ENCODE measurements at places on chromosomes 2 and 18. TPM values are rescaled to one million over a fixed set of nuclear protein-coding genes. Genes with fewer than 3 reads are reported as not detected.

GRCh38 chr2:102592601-102593000 is 26.8 kb upstream of the SLC9A2 start:
- H3K36me3 ChIP-seq: no peaks in the 10 kb centered on the region
- no peaks in the 10 kb centered on the region for H3K4me1 ChIP-seq
- no peak overlapping the region for H3K27ac ChIP-seq
- no peak for DNase-seq
- no peaks in the 10 kb centered on the region for H3K27me3 ChIP-seq
- no peak overlapping the region for H3K4me3 ChIP-seq

DNA sequence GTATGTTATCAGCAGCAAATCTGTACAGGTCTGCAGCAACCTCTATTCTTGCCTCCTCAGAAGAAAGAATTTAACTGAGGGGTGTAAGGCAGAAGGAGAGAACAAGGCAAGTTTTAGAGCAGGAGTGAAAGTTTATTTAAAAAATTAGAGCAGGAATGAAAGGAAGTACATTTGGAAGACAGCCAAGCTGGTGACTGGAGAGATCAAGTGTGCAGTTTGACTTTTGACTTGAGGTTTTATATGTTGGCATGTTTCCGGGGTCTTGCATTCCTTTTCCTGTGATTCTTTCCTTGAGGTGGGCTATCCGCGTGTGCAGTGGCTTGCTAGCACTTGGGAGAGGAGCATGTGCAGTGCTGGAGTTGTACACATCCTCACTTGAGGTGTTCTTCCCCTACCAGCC is 16.5 kb upstream of the CERS6 start:
- H3K36me3 ChIP-seq: no peaks in the 10 kb centered on the region
- H3K27ac ChIP-seq: no peak overlapping the region
- H3K4me1 ChIP-seq: peaks cover 3% of the 10 kb centered on the region
- no peak for DNase-seq
- H3K27me3 ChIP-seq: no peaks in the 10 kb centered on the region

DNA sequence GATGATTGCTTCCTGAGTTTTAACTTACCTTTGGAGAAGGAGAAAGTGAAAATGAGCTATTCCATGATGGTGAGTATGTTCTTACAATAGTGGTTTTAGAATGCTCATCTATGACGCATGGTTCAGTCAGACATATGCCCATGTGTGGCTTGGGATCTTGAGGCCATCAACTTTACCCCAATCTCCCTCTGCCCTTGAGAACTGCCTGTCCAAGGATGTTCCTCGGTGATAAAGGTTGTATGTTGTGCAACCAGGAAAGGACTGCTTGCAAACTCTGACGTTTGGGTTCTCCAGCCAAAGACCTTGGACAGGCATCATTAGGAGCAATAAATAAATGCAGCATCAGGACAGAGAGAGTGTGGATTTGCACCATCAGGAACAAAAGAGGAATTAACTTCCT is 165.0 kb downstream of the ZEB2 start:
- no peak overlapping the region for H3K4me3 ChIP-seq
- H3K27ac ChIP-seq: no peak overlapping the region
- no peaks in the 10 kb centered on the region for H3K27me3 ChIP-seq
- H3K36me3 ChIP-seq: no peaks in the 10 kb centered on the region
- no peak for DNase-seq

- no peaks in the 10 kb centered on the region for H3K36me3 ChIP-seq
- no peak for DNase-seq
- H3K4me3 ChIP-seq: no peak overlapping the region
- H3K4me1 ChIP-seq: no peaks in the 10 kb centered on the region
Observed at GRCh38 chr2:29323961-29324360, 208.7 kb downstream of the CLIP4 start.

GRCh38 chr2:232325324-232326273 is 53.0 kb upstream of the ALPP start:
- no peak overlapping the region for H3K4me3 ChIP-seq
- H3K27ac ChIP-seq: no peak overlapping the region
- no peaks in the 10 kb centered on the region for H3K27me3 ChIP-seq
- no peaks in the 10 kb centered on the region for H3K4me1 ChIP-seq

- H3K27ac ChIP-seq: no peak overlapping the region
- no peaks in the 10 kb centered on the region for H3K27me3 ChIP-seq
- no peak for DNase-seq
- no peak overlapping the region for H3K4me3 ChIP-seq
- H3K36me3 ChIP-seq: no peaks in the 10 kb centered on the region
- H3K4me1 ChIP-seq: no peaks in the 10 kb centered on the region
Observed at GRCh38 chr2:150925611-150926010, 336.1 kb downstream of the RBM43 start.

DNA sequence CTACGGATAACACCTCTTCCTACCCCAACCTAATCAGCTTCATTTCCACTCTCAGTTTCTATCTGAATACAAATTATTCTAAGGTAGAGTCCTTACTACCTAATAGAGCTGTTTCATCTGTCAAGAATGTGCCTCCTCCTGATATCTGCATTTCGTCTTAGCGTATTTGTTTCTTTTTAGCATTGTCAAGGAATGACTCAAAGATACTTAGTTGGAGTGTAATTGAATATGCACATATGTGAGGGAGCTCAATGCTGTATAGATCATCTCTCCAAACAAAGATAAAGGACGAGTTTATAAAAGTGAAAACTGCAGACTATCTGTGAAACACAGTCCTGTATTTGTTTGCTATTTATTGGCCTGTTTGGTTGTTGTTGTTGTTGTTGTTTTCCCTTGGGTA is 2059.4 kb upstream of the CELF4 start:
- H3K36me3 ChIP-seq: no peaks in the 10 kb centered on the region
- no peak overlapping the region for H3K4me3 ChIP-seq
- DNase-seq: no peak
- no peak overlapping the region for H3K27ac ChIP-seq
- no peaks in the 10 kb centered on the region for H3K27me3 ChIP-seq
- no peaks in the 10 kb centered on the region for H3K4me1 ChIP-seq

DNA sequence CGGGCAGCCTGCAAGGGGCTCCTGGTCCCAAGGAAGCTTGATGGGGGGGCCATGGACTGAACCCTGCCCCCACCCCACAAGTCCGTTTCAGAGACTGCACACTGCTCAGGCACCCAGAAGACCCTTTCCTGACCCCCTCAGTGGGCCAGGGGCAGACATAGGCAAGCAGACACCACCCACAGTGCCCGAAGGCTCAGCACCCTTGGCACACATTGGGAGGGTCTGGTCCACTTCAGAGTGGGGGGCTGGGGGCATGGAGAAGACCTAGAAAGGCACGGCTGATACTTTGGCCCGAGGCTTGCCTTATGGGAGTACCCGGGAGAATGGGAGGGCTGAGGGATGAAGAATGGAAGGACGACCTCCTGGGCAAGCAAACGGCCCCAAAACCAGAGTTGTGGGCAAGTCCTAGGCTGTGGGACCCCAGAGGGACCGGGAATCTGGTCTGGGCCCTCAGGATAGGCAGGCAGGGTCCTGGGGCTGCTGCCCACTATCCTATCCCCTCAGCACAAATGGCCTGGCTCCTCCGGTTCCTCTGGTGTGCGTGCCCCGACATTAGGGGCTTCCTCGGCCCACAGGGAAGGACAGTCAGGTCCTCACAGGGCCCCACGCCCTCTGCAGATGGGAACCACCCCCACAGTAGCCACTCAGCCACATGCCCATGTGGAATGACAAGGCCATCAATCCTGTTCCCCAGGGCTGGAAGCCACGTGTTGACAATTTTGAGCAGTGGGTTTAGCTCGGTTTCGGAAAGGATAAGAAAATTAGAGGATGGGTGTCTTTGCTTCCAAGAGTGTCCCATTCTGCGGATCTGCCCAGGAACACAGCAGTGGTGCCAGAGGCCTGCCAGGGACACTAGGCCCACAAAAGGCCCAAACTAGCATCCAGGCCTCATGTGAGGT is 15.0 kb upstream of the GPC1 start:
- H3K4me3 ChIP-seq: no peak overlapping the region
- H3K4me1 ChIP-seq: no peaks in the 10 kb centered on the region
- no peak overlapping the region for H3K27ac ChIP-seq
- H3K27me3 ChIP-seq: no peaks in the 10 kb centered on the region
- DNase-seq: peak; percentile 24

GRCh38 chr2:210673117-210673516 is 116.7 kb downstream of the CPS1 start:
- no peaks in the 10 kb centered on the region for H3K4me1 ChIP-seq
- DNase-seq: no peak
- no peak overlapping the region for H3K4me3 ChIP-seq
- no peak overlapping the region for H3K27ac ChIP-seq
- H3K27me3 ChIP-seq: no peaks in the 10 kb centered on the region
- no peaks in the 10 kb centered on the region for H3K36me3 ChIP-seq

CFAP65 gene
- total RNA-seq: not detected

CCBE1 gene
- total RNA-seq: not detected
